ENCODE measurements at places on chromosomes 2 and 18. TPM values are rescaled to one million over a fixed set of nuclear protein-coding genes. Genes with fewer than 3 reads are reported as not detected.

Gene REG3G
- total RNA-seq: not detected

Gene COL3A1
- total RNA-seq: 73.7 TPM

Gene UGT1A3
- total RNA-seq: not detected

Gene SP110
- total RNA-seq: 14.9 TPM

Gene ONECUT2
- total RNA-seq: 0.02 TPM

Gene CFAP53
- not detected for total RNA-seq

All from heart left ventricle (tissue), 16 donors.